ENCODE measurements at places on chromosomes 12 and 14.

- no peak for DNase-seq
Observed at GRCh38 chr14:57171363-57171762, 97.3 kb downstream of the EXOC5 start.

GRCh38 chr14:43258396-43258795 is 1248.7 kb downstream of the FSCB start:
- DNase-seq, result no peak

- no peak for DNase-seq
Observed at GRCh38 chr14:92499234-92499633, 14.3 kb upstream of the RIN3 start.

DNA sequence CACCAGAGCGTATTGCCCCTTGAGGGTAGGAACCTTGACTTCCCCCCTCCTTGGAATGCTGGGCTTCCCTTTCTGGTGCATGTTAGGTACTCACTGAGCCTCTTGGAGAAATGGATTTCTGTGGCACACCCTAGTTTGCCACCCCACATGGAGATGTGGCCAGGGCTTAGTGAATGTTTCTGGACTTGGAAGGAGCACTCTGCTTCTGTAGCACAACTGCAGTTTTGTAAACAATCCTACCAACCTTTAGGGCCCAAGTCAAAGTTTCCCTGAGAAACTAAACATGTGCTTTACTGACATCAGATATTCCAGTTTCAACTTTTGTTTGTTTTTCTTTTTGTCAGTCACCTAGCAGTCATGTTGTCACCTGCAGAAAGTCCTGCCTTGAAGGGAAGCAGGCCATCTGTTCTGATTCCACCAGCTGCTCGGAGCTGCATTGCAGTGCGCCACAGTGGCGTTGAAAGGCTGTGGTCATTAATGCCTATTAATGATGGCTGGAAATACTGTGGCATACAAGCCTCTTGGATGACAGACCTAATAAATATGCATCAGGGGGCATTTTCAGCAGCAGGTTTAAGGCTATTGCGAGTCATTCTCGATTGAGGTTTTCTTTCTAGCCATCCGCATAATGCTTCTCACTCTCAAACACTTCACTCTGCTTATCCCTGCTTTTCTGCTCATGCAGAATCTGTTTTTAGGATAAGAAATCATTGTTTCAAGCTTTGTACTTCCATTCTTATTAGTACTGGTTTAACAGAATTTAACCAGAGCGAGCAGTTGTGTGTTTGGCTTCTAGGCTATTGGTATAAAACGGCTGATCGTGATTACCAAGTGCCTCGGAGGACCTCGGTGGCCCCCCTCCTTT is 7.8 kb downstream of the PELI2 start:
- DNase-seq, result no peak

GRCh38 chr14:71680736-71681387 is 251.4 kb upstream of the RGS6 start:
- no peak for DNase-seq

- DNase-seq, result peak; percentile 64
Observed at GRCh38 chr12:104137001-104137901, 759 bp downstream of the NFYB start.

DNA sequence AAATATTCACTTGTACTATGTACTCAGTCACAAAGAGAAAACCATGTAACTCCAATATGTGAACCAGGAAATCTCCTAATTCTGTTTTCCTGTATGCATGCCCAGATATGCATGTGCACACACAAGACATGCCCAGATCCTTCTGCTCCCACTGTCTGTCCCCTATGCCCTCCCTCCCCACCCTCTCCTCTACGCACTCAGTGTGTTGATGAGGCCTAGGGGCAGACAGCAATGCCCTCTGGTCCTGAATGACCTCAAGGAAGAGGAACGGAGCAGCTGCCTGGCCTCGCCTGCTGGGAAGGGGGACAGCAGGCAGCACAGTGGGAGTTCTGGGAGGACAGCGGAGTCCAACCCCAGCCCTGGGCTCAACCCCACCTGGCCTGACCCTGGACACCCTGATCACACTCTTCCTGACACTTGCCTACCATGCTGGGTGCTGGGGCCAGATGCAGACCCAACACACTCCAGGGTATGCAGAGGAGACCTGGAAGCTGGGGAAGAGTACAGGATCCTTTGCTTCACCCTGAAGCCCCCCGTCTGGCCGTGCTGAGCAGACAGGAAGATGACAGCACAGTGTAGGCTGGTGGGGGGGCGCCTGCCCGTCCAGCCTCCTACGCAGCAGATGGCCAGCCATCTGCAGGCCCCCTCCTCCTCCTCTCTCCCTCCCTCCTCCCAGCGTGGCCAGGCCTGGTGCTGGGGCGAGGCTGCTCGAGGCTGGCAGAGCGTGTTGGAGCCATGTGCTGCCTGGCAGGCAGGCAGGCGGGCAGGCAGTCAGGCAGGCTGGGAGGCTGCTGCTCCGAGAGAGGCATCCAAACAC is 106.6 kb upstream of the NCOR2 start:
- DNase-seq, result peak; percentile 82

DNA sequence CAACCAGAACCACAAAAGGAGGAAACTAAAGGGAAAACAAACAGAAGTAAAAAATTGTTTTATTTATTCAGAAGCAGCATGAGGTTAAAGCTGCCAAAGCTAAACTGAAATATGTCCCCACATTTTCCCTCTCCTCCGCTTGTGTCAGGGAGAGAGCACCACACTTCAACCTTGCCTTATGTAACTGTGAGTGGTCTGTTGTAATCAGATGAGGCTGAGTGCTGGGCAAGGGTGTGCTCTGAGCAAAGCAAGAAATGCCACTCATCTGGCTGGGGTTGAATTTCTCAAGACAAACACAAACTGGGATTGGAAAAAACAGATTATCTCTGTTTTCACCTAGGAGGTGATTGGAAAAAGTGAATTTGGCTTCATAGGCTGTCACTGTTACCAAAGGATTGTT is 12.2 kb downstream of the CAPZA3 start:
- DNase-seq, result no peak

DNA sequence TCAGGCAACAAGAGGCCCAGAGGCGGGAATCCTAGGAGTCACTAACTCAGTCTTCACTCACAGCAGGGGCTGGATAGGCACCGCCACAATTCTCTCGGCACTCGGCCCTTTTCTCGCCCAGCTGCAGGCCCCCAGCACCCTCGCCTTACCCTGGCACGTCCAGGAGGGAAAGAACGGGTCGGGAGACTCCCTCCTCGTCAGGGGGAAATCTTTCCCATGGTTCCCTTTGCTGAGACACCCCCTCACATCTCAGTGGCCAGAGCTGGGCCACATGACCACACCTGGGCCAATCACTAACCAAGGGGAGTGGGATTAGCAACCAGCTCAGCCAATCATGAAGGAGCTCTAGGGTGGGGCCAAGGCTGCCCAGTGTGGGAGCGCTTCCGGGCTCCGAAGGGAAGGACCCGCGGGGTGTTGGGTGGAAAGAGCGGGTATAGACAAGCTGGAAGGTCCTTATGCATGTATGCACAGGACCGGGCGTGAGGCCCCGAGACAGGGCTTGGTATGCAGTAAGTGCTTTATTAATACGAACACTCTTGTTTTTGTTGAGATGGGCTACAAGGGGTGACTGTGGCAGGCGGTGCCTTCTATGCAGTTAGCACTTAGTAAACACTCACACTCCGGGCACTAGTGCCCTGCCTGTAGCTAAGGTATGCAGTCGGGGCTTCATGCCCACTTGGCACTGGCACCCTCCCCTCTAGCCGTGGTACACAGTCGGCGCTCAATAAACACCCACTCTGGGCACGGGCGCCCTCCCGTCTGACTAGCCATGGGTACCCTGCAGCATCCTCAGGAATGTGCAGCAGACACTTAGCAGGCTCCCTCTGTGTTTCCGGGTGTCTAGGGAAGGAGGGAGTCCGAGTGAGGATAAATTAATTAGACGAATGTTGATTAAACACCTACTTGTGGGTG is 40.3 kb downstream of the ADGRD1 start:
- no peak for DNase-seq

DNA sequence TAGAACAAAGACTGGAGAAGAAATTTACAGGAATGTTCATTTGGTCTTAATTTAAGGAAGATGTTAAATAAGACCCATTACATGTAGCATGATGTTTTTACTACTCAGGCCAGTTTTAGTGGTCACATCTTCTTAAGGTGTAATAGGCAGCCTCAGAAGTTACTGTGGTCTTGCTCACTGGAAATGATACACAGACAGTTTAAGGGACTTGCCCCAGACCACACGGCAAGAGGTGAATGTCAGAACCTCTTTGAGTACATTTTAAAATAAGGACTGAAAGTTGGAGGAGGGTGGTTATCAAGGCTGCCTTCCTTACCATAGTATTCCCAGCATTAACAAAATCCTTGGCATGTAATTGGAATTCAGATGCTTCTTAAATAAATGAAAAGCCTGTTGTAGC is 37.9 kb downstream of the LRRK2 start:
- no peak for DNase-seq

DNA sequence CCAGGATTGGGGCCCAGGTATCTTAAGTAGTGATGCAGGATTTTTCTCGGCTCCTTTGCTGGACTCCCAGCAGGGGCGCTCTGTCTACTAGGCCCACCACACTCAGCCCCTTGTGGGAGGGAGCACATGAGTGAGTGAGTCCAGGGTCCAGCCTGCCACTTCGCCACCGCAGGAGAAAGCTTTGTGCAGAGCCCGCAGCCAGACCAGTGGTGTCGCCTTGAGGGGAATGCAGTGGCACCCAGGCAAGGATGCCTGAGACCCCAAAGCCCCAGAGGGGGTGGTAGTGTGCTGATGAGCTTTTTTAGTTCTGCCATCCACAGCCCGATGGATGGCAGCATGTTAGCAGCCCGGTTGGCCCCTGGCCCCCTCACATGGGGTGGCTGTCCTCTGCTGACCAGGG is 5.4 kb upstream of the MRPS35 start:
- peak; percentile 33 for DNase-seq

- no peak for DNase-seq
Observed at GRCh38 chr14:36996857-36997590, 175.4 kb downstream of the SLC25A21 start.

DNA sequence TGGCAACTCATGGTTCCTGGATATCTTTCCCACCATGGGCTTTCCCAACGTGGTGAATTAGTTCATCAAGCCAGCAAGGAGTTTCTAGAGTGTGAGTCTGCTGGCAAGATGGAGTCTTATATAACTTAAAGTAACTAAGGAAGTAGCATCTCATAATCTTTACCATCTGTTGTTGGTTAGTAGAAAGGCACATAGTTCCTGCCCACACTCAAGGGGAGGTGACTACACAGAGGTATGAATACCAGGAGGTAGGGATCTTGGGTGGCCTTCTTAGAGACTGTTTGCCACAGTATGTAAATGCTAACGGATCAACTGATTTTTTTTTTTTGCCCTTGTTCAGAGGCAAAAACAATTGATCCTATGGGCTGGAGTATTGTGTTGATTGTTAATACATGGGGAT is 446.9 kb downstream of the ATP23 start:
- DNase-seq, result no peak

DNA sequence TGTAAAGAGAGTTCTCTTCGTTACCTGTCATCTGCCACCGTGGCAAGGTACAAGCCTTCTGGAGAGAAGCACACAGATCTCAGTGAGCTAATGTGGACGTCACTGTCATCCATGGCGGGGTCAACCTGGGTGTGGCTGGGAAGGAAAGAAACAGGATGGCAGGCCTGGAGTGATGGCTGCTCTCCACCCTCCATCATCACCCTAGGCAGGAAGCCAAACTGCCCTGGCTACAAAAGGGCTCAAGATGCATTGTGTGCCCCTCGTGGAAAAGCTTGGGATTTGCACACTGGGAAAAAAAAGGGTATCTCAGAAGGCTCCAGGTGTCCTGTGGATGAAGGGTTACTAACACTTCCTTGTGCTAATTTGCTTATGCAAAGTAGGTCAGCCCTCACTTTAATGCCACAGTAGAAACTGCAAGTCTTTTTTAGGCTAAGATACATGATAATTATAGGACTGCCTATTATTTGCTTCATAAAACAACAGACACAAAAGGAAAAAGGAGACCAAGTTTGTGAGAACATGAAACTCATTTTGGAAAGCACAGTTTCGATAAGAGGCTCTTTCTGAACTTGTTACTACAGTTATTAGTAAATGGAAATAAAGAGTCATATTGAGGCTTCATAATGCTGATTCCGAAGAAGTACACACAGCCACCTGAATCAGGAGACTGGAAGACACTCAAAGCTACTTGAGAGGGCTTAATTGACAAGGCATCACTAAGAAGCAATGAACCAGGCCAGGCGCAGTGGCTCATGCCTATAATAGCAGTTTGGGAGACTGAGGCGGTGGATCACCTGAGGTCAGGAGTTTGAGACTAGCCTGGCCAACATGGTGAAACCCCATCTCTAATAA is 18.9 kb downstream of the RFC5 start:
- DNase-seq, result no peak

- no peak for DNase-seq
Observed at GRCh38 chr12:7917392-7918267, 18.4 kb downstream of the SLC2A3 start.

DNA sequence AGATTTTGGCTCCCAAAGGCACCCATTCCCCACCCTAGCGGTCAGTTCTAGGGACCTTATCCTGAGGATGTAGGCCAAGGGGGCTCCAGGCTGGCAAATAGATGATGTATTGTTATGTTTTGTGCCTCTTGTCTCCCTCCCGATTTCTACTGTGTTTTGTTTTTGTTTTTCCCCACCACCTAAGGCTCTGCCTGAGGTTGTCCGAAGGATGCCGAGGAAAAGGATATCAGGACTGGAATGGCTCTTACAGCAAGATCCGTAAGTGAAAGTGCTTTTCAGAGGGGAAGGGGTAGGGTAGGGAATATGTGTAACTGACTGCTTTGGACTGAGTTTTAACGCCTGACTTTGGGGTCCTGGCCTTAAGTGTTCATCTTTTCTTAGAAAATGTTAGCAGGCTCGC is 6.6 kb downstream of the FOXG1 start:
- no peak for DNase-seq

- no peak for DNase-seq
Observed at GRCh38 chr12:67592228-67593011, 56.1 kb upstream of the DYRK2 start.

DNA sequence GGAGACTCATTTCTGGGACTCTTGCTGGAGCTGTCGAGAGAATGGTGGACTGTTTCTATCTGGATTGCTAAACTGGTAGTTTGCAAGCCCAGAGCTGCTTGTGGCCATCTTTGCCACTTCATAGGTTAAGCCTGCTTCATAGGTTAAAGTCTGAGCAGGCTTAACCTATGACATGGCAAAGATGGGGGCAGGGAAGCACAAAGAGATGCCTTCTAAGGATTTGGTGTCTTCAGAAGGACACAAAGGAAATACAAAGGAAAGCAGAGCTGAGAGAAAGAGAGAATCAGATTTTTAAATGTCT is 78.4 kb upstream of the MAX start:
- DNase-seq, result no peak

- DNase-seq, result no peak
Observed at GRCh38 chr12:50187084-50187900, 20.1 kb upstream of the CERS5 start.

DNA sequence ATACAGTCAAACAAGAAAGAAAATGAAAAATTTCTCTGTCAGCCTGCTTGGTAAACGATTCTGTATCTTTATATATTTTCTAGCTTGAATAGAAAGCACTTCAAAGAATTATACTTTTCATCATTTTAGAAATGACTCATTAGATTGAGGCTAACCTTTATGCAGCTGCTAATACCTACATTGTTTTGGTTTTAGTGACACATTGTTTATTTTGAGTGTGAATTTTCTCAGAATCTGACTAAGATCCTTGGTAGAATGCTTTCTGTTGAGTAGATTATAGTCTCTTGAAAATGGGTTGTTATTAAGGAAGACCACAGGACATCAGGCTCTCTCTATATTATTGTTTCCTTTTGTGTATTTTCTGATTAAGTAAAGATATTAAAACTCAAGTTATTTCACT is at the start of gene PMCH:
TSS of gene PMCH (minus strand) at position 45 of the 400 bp plus-strand sequence. CDS start 63 bp downstream, outside the sequence.
- no peak for DNase-seq

Measured in SK-N-DZ (cell line).